ENCODE measurements at places on chromosomes 3 and 15.

DNA sequence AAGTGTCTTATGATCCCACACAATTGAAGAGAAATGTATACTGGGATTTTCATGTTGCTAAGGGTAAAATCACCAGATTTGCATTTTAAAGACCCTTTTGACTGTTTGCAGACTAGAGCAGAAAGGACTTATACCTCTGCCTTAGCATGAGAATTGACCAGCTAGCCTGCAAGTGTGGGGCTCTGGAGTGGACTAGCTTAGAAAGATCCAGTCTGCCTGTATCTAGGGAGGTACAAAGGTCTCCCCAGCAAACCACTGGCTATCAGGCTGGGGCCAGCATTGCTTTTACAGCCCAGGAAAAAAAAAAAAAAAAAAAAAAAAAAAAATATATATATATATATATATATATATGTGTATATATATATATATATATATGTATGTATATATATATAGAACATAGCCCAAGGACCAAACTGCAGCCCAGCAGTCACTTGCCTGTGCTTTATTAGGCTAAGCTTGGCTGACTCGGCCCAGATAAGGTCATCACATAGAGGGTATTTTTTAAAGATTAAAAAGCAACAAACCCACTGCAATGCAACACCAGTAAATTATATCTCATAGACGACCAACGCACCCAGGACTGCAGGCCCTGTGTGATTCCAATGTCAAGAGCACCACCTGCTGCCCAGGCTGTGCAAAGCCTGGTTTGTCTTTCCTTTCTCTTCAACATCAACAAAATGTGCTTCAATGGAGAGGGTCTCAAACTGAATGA, 63.7 kb downstream of the DCLK3 start:
- DNase-seq, result peak; percentile 79

- DNase-seq, result no peak
Observed at GRCh38 chr3:141557961-141558706, 71.3 kb downstream of the RASA2 start.

- no peak for DNase-seq
Observed at GRCh38 chr15:76815421-76815820, 89.7 kb downstream of the SCAPER start.

- no peak for DNase-seq
Observed at GRCh38 chr15:48422401-48422800, 91.2 kb downstream of the DUT start.

DNA sequence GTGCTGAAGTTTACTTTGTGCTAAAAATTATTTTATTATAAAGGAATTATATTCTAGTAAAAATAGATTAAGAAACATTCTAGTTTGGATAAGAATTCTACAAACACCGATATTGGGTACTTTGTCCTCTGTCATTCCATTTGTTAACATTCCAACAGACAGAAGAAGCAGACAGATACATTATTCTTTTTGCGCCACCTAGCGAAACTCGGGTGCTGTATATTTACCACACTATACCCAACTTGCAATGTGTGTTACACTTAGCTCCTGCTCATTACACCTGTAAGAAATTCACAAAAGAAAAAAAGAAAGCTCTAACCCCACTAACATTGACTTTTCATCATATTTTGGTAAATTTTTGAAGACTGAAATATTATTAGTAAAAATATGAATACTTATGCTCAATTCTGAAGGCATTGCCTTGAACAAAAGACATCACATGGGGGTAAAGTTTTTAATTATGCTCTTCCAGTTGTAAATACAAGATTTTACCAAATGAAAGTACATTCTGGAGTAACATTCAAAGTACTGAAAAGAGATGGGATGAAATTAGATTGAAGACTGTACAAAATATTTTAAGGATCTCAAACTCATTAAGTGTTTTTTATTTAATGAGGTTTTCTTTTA, 136.5 kb upstream of the MLF1 start:
- DNase-seq, result peak; percentile 68

DNA sequence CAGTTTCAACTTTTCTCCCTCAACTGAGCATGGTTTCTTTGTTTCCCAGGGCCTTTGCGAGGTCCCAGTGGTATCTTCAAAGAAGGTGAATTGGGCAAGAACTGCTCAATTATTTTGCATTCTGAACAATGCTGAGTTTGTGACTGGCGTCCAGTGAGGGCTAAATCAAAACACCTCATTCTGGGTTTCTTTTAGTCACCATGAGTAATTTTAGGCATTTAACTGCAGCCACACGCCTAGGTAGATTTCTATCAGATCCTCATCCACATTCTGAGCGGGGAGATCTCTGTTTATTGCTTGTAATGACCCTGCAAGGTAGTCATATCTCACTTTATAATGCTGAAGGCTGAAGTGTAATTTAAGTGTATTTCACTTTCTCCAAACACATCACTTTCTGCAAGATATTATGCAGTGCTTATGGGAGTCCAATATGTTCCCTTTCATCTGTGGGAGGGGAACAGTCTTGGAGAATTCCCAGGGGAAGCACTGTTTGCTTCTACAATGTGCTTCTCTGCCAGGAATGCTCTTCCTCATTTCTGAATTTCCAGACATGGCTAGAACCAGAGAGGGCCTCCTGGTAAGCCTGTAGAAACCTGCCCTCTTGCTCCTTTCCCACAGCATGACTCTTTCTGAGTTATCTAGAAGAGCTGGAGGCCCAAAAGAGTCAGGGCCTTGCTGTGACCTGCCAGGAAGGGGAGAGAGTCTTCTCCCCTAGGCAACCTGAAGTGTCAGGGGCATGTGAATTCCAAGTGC, 91.7 kb downstream of the FRMD4B start:
- no peak for DNase-seq

- no peak for DNase-seq
Observed at GRCh38 chr3:156764751-156765150, 61.4 kb upstream of the LEKR1 start.

GRCh38 chr3:43774799-43775198, 84.1 kb downstream of the ABHD5 start:
- DNase-seq, result no peak

GRCh38 chr3:118882353-118882947, 152.2 kb downstream of the IGSF11 start:
- DNase-seq, result peak; percentile 58

DNA sequence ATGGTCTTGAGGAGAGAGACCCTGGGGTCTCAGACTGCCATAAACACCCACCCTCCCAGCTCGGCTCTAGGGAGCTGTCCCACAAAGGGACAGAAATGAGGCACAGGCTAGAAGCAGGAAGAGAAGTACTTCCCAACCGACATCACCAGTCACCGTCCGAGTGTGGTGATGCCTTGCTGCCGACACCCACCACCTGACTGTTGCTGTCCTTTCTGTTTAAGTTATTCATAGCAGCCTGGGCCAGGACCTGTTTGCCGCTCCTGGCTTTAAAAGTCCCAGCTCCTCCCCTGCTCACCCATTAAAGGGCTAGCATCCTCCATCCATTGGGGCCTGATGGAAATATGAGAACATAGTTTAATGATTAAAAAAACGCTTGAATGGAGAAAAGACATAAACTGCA, 13.2 kb upstream of the SPG11 start:
- DNase-seq, result no peak

GRCh38 chr15:75688278-75688557, 24.4 kb downstream of the CSPG4 start:
- DNase-seq, result no peak

- no peak for DNase-seq
Observed at GRCh38 chr15:69014454-69014853, at the start of gene NOX5. TSS of gene NOX5 (plus strand) at chr15:69014695. CDS start at chr15:69014736, 41 bp downstream.

DNA sequence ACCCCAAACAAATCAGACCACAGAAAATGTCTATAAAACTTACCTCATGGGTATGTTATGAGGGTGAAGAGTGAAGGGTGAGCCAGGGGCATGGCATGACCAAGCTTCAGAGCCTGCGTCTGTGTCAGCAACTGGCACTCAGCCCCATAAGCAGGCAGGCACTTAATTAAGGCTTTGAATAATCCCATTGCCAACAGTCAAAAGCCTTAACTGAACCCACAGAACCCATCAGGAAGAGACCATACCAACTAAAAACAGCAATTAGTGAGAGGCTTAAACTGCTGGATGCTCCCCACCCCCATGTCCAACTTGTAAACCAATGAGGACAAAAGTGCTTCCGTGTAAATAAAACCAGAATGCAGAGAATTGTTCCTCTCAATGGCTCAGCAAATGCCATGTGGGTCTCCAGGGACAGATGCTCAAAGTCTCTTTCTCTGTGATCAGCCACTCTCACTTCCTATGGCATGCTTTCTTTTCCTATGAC, 126.0 kb downstream of the MYLK start:
- peak; percentile 80 for DNase-seq

- DNase-seq, result no peak
Observed at GRCh38 chr15:82663186-82663600, 16.0 kb upstream of the CPEB1 start.

DNA sequence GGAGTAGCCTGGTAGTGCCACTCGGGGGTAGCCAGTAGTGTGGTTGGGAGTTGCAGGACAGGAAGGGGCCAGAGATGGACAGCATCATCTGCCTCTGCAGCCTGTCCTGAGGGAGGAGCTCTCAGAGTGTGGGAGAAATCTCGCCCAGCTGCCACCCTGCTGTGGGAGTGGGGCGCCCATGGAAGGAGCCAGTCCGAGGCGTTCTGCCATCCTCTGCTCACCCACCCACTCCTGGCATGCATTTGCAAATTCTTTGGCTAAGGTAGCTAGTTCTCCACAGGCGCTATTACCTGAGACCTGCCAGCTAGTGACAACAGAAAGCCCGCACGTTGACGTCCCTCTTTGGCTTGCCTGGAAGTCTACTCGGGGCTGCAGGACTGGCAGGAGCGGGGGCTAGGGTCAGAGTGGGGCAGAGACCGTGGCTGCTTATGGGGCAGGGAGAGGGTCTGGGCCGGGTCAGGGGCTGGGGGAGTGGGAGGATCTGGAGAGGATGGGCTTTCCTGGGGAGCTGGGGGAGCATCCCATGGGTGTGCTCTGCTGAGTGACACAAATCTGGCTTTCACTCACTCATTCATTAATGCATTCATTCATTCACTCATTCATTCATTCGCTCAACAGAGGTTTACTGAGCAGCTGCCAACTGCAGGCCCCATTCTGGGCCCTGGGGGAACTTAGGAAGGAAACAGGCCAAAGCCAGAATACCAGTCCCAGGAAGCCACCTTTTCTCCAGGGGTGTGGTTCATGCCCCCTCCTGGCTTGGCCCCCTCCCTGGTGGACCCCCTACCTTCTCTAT, 44.4 kb upstream of the INSYN1 start:
- no peak for DNase-seq

GRCh38 chr3:170814822-170815221, 55.2 kb downstream of the RPL22L1 start:
- DNase-seq, result no peak

Measured in NCI-H2081 (cell line).